ENCODE measurements at places on chromosomes 2 and 18.

DNA sequence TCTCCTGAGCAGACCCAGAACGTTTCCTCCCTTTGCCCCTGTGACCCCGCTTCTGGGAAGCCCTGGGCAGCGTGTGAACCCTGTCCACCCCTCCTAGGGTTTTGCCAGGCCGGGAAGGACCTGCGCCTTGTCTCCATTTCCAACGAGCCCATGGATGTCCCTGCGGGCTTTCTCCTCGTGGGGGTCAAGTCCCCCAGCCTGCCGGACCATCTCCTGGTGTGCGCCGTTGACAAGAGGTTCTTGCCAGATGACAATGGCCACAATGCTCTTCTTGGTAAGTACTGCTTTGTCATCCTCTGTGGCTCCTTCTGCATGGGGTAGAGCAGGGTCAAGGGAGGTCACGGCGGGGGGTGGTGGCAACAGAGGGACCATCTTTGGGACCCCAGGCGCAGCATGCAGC lies 32.5 kb downstream of the GREB1 start:
- DNase-seq = no peak

GRCh38 chr2:238574490-238575271 lies 148.0 kb downstream of the ASB1 start:
- DNase-seq = no peak

DNA sequence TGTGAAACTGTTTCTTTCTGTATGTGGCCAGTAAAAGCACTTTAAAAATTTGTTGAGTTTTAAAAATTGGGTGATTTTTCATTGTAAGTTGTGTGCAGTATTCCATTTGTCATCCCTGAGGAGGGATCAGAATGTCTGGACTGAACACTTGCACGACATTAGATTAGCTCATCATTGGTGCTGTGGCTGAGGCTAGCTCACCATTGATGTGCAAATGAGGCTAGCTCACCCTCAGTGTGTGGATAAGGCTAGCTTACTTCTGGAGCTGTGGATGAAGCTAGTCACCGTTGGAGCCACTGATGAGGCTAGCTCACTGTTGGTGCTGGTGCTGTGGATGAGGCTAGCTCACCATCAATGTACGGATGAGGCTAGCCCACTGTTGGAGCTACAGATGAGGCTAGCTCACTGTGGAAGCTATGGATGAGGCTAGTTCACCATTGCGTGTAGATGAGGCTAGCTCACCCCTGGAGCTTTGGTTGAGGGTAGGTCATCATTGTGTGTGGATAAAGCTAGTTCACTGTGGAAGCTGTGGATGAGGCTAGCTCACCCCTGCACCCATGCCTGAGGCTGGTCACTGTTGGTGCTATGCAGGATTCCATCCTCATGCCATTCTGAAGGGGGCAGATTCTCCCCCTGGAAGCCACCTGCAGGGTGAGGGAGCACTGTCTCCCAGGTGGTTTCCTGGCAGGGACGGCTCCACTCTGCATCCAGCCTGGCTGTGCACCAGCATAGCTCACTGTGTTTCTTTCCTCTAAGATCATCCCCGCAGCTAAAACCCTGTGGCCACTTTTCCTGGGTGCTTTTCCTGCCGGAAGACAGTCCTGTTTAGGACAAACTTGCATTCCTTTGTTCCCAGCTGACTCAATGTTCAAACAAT lies 101.1 kb downstream of the TWIST2 start:
- no peak for DNase-seq

GRCh38 chr2:172095905-172096625 lies 6.6 kb downstream of the DLX2 start:
- DNase-seq = no peak

GRCh38 chr2:148675708-148676107 lies 31.2 kb downstream of the EPC2 start:
- DNase-seq = no peak

- no peak for DNase-seq
Observed at GRCh38 chr2:96831679-96832078, 12.1 kb downstream of the ANKRD23 start.

DNA sequence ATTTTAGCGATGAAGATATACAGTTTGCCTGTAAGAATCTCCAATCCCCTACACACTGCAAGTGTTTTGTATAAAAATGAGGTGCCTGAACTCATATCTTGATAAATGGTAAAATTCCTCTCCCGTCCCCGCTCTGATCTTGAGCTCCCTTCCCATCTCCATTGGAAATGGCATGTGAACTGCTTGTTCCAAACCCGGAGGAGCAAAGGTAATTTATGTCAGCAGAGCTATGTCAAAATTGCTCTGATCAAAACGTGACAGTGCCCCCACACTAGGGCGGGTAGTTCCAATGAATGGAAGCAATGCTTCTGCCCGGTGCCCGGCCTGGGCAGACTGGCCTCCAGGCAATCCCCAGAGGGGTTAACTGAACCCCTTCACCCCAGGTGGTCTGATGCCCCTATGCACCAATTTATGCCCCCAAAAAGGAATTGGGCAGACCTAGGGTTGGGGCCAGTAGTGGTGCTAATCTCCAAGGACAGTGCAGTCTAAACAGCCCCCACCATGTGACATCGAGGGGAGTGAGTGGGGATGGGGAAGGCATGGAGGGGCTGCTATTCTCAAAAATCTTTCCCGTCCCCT lies 3.6 kb upstream of the GMPPA start:
- DNase-seq = no peak

Measured in heart right ventricle (tissue), 16 donors.